ENCODE measurements at places on chromosomes 7 and 10. TPM values are rescaled to one million over a fixed set of nuclear protein-coding genes. Genes with fewer than 3 reads are reported as not detected.

Gene STMP1
- total RNA-seq = 24.3 TPM

DNA sequence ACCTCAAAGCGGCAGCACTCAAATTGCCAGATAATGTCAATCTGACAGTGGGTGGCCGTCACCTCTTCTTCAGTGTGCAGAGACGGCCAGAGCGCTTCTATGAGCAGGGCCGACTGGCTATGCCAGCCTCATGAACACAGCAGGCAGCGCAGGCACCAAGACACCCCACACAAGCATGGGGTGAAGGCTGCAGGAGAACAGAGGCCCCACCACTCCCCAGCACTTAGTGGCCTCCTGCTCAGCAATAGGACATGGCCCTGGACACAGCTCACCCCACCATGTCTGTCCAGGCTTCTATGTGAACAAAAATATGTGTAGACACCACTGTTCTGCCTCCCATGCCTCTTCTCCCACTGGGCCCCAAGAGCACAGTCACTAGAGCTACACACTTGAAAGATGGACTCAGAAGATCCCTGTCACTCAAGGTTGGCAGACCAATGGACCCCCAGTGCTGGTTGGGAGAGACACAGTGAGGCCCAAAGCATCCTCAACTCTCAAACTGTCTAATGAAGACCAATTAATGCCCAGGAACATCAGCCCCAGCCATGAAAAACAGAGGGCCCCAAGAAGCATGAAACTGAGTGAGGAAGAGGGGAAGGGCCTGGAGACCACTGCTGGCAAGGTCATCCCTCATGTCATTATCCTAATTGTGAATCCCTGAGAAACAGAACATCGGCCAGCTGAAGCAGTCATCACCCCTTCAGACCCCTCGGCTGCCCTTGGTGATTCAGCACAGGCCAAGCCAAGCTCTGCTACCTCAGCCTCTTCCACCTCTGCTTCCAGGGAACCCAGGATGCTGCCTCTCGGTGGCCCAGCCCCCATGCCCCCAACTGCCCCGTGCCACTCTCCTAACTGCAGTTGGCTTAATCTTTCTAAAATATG is 77.7 kb downstream of the GRID1 start:
- DNase-seq = no peak

DNA sequence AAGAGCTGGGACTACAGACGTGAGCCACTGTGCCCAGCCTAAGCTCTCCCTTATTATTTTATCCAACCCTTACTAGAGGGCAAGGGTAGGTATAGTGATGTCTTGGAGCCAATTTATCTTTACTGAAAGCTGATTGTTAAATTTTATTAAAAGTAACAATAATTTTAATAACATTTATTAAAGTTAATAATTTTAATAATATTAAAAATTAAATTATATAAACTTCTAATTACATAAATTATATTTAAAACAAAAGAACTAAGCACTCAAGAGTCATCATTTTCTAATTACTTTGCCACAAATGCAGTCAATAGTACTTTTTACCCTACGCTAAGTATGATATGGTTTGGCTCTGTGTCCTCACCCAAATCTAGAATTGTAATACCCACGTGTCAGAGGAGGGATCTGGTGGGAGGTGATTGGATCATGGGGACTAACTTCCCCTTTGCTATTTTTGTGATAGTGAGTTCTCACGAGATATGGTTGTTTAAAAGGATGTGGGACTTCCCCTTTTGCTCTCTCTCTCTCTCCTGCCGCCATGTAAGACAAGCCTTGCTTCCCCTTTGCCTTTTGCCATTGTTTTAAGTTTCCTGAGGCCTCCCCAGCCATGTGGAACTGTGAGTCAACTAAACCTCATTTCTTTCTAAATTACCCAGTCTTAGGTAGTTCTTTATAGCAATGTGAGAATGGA is 58.4 kb upstream of the ETV1 start:
- DNase-seq = no peak

DNA sequence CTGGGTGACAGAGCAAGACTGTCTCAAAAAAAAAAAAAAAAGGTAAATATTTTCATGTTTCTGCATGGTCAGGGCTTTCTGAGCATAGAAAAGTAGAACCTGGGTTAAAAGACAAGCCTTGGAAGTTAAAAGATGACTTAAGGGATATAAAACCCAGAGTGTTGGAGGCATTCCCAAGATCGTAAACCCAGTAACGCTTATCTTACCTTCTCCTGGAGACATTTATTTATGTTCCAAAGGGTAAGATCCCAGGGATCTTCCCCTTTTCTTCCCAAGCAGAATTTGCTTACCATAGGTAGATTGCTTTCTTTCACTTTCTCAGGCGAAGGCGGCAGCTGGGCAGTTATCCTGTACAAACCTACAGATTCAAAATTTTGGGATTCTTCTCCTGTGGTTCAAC is 22.2 kb downstream of the SUGCT start:
- DNase-seq = no peak

Measured in heart left ventricle (tissue), 16 donors.